T47D (cell line): ENCODE measurements at places on chromosomes 7 and 10.

DNA sequence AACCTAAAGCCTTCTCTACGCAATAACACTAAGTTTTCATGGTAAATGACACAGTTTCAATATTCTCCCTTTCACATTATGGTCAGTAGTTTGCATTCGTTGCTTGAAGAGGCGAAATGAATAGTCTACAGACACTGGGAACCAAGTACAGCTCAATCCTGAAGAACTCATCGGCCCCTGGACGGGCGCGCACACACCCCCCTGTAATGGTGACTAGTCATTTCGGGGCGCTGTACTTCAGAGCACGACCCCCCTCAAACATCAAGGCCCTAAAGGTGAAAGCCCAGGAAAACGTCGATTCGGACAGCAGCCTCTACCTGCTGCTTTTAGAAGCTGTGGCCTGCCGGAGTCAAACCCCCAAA, 1.0 kb downstream of the NT5C2 start:
- no peak for DNase-seq

DNA sequence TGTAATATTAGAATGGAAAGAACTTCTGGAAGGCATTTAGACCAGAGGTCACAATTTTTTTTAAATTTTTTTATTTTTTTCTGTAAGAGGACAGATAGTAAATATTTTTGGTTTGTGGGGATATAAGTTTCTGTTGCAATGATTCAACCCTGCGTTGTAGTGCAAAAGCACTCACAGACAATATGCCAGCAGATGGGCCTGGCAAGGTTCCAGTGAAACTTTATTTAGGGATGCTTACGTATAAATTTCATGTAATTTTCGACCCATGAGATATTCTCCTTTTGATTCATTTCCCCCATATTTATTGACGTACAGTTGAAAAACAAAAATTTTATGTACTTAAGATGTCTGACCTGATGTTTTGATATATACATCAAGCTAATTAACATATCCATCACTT, 72.8 kb upstream of the NMT2 start:
- DNase-seq, result no peak

DNA sequence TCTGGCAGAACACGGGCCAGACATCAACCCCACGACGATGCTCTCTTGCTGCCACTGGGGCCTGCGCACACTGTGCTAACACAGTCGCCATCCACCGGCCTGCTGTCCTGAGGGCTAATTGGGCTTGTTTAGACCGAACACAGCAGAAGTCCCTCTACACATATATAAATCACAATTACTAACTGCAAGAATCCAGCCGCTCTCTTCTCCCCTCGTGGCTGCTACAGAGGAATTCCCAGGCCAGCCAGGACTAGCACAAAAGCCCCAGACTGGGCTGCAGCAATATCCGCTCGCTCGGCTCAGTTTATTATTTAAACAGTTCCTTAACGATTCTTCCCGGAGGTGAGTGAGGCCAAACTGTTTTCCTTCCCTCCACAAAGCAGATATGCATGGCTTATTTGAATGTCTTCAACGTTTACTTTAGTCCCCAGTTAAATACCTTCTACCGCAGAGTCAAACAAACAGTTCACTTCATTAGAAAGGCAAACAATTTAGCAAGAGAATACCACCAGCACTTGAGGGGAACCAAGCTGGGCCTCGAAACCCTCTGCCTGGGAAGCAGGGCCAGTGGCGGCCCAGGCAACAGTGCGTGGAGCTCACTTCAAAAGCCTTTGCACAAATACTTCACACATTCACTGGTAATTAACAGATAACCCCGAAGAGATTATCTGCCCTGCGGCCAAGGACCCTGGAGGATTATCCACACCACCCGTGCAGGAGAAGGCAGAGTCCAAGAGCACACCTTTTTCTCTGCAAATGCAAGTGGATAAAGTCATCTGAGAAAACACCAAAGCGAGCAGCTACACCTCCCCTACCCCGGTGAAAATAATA, 145.3 kb downstream of the GLI3 start:
- peak; percentile 37 for DNase-seq

DNA sequence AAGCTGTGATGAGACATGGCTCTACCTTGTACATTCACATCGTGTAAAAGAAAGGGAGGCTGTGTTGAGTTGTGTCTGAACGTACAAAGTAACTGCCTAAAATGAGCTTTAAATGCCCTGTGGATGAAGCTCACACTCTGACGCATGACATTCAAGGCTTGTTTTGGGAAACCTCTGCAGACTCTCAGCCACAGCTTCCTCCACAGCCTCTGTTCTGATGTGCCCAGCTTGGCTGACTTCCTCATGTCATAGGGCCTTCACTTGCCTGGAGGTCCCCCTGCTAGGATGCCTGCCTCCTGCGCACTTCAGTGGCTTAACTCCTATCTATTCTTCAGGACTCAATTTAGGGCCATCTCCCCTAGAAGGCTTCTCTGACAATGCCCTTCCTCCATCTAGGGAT, 230.0 kb upstream of the HABP2 start:
- DNase-seq, result no peak

GRCh38 chr10:89887406-89887805, 186.0 kb downstream of the KIF20B start:
- DNase-seq, result no peak

DNA sequence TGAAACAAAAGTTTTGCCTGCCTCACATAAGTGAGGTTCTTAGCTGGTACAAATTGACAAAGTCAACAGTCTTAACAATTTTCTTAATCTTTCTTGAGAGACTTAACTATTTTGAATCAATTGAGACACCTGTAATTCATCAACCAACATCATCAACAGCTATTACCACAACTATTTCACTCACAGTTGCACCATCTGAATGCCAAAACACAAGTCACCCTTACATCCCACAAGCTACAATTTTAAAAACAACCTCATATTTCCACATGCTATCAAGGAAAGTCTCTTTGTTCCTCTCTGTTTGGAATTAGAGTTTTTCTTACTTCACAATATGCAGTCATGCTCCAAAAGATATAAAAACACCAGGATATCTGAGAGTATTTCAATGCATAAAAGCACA, 4.9 kb downstream of the SMURF1 start:
- DNase-seq, result no peak

GRCh38 chr10:31035266-31035798, 3.7 kb upstream of the ZNF438 start:
- no peak for DNase-seq

DNA sequence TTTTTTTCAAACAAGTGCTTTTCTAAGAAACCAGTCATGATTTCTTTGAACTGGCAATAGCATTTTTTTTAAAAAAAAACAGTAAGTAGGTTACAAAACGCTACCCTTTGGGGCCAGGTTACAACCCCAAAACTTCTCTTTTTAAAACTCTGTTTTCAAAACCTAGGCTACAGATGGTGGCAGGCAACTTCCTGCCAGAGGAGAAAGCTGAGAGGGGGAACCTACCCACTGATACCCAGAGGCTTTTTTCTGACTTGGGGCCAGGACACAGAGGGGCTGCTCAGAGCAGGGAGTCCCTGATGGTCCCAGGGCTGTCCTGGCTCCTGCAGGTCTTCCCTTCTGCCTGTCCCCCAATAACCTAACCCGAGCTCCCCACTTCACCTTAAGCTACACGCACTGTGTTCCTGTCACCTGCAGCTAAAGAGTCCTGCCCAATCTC, 6.9 kb downstream of the STN1 start:
- DNase-seq, result no peak

- no peak for DNase-seq
These were observed 39.6 kb upstream of the ANK3 start for GRCh38 chr10:60429084-60429849.

- DNase-seq, result no peak
These were observed 32.1 kb upstream of the PDSS1 start for GRCh38 chr10:26665080-26666048.

DNA sequence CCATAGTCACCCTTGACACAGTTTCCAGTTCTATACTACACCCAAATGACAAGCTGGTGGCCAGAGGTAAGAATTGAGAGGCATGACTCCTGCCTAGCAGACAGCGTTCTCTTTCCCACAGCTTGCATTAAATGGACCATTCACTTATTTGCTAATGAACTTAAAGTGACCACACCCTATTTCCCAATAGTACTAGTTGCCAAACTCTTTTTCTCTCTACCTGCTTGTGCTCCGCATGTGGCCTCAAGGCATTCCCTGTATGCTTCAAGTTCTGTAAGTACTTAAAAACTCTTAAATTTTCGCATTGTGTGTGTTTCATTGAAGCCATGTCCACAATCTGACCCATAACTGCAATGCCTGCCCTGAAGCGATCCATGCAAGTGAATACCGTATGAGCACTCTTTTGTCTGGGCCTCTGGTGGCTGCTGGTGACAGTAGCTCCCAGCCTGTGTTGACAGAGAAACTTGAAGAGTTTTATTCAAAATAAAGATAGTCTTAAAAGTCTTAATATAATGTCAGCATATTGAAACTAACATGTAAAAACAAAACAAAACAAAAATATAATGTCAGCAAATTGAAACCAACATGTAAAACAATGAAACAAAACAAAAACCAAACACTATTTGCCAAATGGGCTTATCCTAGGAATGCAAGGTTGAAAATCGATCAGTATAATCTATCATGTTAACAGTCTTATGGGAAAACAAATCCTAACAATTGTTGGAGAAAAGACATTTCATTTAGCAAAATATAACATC, 73.6 kb downstream of the CCSER2 start:
- no peak for DNase-seq

GRCh38 chr10:12431151-12432101, 82.1 kb downstream of the CAMK1D start:
- DNase-seq, result no peak

GRCh38 chr10:43966571-43966965, 317.9 kb upstream of the ZNF32 start:
- DNase-seq, result no peak

GRCh38 chr7:152451356-152451755, 15.6 kb upstream of the KMT2C start:
- no peak for DNase-seq

DNA sequence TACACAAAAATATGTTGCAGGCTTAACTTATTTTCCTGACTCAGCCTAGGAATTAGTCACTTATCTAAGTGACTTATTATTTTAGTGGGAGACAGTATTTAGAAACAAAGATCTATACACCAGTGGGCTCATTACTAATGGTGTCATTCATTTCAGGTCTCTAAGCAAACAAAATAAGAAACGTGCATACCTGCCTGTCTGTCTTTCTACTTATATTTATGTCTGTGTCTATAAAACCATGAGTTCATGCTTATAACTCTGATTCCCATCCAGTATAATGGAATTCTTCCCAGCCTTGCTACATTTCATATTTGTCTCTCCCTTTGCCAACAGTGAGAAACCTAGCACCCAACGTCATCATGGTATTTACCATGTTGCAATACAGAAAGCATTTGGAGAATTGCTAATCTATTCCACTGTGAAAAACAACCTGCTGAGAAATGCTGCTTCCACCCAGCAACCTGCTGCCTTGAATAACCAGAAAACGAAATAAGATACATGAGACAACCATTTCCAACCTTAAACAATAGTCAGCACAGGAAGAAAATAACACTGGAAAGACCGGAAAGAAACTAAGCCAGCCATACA, 501.0 kb downstream of the GLRX3 start:
- no peak for DNase-seq

GRCh38 chr7:121575194-121575765, 179.2 kb upstream of the FAM3C start:
- DNase-seq, result no peak

DNA sequence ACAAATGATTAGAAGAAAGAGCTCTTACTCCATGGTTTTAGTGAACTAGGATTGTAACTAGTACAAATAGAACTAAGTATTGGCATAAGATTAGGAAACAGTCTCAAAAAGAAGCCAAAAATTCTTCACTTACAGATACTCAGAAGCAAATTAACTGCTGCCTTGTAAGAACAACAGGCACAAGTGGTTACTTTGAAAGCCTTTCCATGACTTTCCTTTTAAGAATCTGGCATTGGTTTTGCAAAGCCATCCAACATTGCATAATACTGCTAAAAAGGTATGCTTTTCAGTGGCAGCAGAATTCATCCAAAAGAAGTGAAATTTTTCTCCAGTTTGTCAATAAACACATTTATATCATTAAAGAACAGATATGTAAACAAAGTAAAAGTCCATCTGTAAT, 126.8 kb upstream of the ODAD2 start:
- DNase-seq, result no peak
